GM20000 (cell line): ENCODE measurements at places on chromosomes 4 and X.

DNA sequence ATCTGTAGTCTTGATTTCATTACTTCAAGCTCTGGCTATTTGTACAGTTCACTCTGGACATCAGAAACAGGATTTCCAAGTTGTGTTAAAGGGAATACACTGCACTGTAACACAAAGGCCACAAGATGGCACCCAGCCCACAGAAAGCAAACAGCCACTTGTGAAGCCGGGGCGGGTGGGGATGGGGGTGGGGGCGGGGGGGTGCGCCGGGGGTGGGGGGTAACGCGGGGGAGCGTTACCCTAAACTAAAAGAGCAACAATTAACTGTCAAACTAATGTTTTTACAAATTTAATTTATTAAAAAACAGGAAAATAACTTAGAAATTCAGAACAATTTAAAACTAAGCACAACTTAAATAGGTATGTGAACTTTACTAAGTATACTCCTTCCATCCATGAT, 27.3 kb downstream of the PRDX4 start:
- peak; percentile 34 for DNase-seq

GRCh38 chrX:139784807-139785206, 76.8 kb upstream of the MCF2 start:
- DNase-seq, result no peak

- DNase-seq, result no peak
Measured at GRCh38 chr4:187166886-187167512, 443.3 kb upstream of the FAT1 start.

- DNase-seq, result no peak
Measured at GRCh38 chrX:30888526-30889146, 418 bp downstream of the TAB3 start.

GRCh38 chr4:100566396-100566795, 48.6 kb upstream of the EMCN start:
- DNase-seq, result no peak

DNA sequence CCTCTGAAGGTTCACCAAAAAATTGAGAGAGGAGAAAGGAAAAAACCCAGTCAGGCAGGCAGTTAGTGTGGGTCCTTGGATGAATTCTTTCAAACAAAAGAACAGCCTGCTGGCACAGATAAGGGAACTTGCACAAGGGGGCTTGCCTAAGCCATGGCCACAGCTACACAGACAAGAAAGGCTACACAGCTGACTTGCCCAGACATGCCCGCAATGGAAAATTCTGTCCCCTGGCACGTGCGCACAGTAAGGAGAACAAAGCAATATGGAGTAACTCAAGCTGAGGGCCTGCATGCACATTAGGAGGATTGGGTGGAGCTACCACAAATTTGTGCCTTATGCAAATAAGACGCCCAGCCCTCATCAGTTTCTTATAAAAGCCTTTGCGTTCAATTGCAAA, 512.5 kb upstream of the HTR2C start:
- no peak for DNase-seq

DNA sequence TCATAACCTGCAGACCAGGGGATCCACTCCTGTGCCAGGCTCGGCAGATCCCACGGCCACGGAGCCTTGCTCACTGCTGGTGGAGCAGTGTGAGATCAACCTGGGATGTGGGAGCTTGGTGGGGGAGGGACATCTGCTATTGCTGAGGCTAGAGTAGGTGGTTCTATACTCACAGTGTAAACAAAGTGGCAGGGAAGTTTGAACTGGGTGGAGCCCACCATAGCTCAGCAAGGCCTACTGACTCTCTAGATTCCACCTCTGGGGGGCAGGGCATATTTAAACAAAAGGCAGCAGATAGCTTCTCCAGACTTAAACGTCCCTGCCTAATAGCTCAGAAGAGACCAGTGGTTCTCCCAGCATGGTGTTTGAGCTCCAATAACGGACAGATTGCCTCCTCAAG, 54.7 kb upstream of the EPHA5 start:
- DNase-seq, result no peak

GRCh38 chr4:124337874-124338273, 374.7 kb downstream of the ANKRD50 start:
- DNase-seq, result no peak

DNA sequence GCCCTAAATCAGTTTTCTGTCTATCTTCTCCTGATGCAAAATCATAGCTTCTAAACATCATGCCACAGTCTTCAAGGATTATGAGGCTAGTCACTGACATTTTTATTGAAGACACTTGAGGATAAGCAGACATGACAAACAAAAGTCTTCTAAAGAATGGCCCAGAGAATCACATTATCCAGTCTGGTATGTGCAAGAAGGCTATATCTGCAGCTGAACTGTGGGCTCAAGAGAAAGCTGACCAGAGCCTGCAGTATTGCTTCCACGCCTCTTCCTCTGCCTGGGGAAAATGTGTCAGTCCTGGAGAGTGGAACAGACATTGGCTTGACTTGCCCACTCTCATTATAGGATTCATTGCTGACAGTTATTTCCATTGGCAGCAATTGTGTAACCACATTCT, 553.5 kb downstream of the SPOCK3 start:
- DNase-seq, result no peak

- DNase-seq, result no peak
Measured at GRCh38 chrX:148134578-148134977, 153.4 kb downstream of the FMR1NB start.

DNA sequence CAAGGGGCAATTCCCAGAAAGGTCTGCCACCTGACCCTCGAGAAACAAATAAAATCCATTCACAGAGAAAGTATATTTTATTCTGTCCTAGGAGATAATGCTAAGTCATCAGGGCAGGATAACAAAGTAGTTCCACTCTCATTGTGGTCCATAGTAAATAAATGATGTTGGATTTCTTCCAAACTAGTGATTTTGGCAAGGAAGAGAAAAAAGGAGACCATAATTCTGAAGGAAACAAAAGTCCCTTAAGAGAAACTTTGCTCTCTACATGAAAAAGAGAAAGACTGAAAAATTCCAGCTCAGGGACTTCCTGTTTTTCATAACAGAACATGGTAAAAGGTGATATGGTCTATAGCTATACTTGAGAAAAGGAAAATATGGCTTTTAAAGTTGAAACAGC, 71.5 kb upstream of the DDX60 start:
- no peak for DNase-seq
